ENCODE measurements at places on chromosomes 7 and 10.

GRCh38 chr7:4162884-4163564 is 519.1 kb upstream of the FOXK1 start:
- DNase-seq = no peak

DNA sequence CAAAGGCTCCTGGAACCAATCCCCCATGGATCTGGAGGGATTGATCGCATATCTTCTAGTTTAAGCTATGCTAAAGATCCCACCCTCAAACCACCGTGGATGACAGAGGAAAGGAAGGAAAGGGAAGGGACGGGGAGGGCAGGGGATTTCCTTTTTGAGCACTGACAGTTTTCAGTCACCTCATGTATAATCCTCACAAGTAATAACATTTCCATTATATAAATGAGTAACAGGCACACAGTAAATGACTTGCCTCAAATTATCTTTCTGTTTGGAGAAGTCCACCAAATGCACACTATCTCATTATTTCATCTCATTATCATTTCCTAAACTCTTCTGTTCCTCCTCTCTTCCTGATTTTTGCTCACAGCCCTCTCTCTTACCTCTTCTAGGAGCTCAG is 127.1 kb upstream of the AOAH start:
- peak; percentile 16 for DNase-seq

- DNase-seq = no peak
These were observed 2.8 kb downstream of the GIMAP6 start for GRCh38 chr7:150629347-150629746.

GRCh38 chr10:5511231-5511884 is 12.0 kb upstream of the CALML5 start:
- no peak for DNase-seq

DNA sequence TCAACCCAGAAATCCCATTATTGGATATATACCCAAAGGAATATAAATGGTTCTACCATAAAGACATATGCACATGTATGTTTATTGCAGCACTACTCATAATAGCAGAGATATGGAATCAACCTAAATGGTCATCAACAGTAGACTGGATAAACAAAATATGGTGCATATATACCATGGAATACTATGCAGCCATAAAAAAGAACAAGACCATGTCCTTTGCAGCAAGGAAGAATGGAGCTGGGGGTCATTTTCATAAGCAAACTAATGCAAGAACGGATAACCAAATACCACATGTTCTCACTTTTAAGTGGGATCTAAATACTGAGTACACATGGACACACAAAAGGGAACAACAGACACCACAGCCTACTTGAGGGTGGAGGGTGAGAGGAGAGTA is 2.2 kb upstream of the AFAP1L2 start:
- DNase-seq = no peak

Measured in activated CD4-positive, alpha-beta T cell treated with anti-CD3 and anti-CD28 coated beads for 48 hours (primary cell).